ENCODE measurements at places on chromosomes 11 and 22.

GRCh38 chr11:134750619-134751018, 338.6 kb upstream of the B3GAT1 start:
- DNase-seq, result no peak

GRCh38 chr22:49960159-49961004, at the start of gene PIM3:
TSS of gene PIM3 (plus strand) at chr22:49960772. CDS start at chr22:49960948, 176 bp downstream.
- DNase-seq, result peak; percentile 97

DNA sequence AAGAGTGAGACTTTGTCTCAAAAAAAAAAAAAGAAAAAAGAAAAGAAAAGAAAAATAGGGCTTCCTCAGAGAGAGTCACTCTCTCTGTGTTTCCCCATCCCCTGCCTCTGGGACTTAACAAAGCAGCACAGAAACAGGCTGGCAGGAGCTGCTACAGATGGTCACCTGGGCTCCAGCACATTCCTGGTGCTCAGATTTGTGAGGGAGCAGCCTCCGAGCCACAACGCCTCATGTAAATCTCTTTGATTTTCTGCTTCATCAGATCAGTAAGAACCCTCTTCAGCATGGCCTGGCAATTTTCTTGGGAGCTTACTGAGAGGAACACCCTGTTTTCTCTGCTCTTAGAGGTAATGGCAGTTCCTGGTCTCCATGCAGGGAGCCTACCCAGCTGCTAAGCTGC, 15.2 kb upstream of the LDHA start:
- DNase-seq, result no peak

DNA sequence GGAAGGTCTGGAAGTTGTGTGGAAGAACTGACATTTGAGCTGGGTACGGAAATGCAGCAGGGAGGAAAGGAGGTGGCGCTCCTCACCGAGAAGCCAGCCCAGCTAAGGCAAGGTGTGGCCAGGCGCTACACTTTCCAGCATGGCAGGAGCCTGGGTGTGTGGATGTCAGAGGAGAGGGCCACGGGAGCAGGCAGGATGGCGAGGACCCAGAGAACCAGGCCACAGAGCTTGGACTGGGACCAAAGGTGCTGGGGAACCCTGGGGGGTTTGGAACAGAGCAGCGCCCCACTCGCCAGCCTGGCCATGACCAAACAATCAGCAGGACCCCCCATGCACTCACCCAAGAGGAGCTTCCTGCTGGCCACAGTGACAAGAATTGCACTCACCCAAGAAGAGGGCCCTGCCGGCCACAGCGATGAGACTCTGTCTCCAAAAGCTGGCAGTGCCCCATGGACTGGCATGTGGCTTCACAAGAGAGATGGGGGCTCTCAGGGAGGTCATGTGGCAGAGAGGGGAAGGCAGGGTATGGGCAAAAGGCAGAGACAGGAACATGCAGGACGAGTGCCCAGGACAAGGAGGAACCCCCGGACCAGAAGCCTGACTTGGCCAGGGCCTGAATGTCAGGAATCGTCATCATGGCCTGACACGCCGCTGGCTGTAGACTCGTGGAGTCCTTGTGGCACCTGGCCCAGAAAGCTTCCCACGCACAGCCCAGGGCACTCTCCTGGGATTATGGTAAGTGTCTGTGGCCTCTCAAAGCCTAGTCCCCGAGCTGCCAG, 45.4 kb downstream of the IGF2 start:
- DNase-seq, result peak; percentile 81

DNA sequence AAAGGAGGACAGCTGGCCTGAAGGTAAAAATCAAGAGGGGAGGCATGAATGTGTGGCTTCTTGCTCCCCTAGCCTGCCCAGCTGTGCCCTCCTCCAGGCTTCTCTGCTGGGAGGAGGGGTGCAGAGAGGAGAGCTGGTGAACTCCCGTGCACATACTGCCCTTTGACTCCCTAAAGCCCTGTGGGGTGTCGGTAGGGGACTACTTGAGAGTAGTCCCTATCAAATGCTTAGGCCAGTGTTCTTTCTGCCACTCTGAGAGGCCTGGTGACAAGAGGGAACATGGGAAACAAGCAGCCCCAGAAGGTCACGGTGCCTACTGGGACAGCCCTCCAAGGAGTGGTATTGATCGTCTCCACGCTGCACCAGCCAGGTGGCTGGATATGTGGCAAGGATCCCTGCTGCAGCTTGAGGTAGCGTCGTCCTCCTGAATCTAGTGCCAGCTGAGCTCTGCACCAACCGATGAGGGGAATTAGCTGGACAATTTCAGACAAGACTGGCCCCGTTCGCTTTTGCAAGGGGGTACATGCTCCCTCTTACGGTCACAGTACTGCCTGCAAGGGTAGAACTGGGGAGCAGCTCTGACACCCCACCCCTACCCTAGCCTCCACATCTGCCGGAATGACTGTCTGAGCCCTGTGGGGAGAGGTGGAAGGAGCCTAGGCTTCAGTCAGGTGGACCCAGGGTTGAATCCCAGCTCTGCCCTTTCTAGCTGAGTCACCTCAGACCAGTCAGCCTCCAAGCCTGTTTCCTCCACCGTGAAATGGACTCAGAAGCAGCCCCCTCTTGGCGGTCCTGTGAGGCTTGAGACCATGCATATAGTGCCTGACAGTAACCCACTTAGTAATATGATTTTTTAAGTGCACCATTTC, 17.1 kb upstream of the C11orf96 start:
- no peak for DNase-seq

DNA sequence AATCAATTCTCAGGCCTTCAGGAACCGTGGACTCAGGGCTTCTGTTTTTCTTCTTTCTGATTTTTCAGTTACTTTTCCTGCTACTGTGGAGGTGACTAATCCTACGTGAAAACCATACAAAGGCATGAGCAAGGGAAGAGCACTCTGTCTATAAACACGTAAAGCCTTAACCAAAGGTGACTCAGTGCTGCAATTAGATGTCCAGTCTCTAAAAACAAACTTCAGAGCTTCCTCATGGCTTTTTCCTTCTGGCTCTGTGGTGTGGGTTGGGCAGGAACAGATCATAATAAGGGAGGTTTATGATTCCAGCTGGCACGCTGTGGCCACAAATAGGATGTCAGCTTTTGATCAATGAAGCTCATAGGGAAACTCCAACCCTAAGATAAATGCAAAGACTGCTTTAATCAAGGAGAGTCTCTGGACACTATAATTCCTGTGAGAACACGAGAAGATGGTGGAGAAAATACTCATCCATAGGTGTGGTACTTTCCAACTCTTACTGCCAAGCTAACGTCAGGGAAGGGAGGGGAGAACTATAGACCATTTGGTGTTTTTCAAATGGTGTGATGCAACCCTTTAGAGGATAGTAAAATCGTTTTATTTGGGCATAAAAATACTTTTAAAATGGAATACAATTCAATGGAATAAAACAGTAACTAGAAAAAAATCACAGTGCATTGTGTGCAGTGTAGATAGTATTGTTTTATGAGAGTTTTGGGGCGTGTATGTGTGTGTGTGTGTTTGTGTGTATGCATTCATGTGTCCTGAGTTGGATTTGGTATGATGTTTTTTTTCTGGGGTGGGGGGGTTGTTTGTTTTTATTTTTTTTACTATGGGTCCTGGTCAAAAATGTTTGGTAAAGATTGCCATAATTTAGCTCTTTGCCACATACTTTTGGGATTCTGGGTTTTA, at the start of gene NXPE2:
Gene NXPE2, plus strand, starts transcription at position 403 of the 912 bp plus-strand sequence. Its CDS starts 49 bp downstream, at position 452.
- DNase-seq, result no peak

DNA sequence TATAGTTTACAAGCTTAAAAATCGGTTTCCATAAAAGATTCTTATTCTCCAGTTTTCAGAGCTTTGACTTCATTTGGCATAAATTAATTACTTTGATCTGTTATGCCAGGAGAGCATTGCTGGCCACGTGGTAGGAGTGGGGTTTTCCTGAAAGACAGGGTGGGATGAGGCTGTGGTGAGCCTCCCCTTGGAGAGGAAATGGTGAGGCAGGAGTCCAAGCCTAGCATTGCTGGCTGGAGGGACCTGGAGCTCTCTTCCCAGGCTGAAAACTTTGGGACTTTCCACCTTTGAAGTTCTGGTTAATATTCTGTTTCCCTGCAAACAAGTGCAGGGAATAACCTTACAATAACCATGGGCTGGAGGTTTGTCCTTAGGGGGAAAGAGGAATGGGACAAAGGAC, 21.1 kb upstream of the CSF2RB start:
- no peak for DNase-seq

DNA sequence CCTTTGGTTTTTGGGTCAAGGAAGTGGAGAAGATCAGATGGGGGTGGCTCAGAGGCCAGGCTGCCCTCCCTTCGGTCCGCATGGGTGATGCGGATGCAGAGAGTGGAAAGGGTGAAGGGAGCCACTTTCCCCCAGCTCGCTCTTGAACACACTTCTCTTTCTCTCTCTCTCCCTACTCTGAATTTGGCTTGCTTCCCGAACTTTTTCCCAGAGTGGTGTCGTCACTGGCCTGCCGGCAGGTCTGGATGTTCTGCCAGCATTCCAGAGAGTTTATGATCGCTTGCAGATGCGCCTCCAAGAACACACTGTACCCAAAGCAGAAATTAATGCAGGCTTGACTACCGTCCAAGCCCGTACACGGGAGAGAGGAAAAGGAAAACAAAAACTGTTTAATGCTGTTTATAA, 103.2 kb downstream of the ZBTB16 start:
- DNase-seq, result peak; percentile 88

DNA sequence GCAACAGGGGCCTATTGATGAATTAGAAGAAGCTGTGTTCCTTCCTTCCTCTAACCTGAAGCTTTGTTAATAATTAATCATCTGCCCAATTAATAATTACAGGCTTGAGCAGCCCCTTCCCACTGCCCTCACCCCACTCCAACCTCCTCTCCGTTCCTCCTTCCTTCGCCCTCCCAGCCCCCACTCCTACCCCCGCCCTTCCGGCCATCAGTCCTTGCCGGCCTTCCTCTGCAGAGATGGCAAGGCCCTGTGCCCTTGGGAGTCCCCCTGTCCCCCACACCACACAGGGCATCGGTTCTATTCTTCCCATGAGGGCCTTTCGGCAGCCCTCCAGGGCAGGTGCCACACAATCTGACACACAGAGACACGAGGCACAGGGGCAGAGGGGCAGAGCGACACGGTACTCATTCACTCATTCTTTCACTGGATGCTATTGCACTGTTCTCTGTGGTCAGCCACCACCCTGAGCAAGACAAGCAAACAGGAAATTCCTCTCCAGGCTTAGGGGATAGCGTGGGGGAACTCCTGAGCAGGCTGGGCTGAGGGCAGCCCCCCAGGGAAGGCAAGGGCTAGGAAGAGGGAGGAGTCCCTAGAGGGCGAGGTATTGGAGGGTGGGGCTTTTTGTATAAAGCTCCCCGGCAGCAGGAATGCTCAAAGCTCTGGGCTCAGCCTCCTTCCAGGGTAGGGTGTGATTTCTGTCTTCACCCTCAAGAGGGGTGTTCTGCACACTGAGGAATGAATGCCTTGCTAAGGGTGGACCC, 14.7 kb downstream of the MGAT3 start:
- DNase-seq, result no peak

GRCh38 chr11:61714316-61714715, 34.1 kb downstream of the DAGLA start:
- no peak for DNase-seq

GRCh38 chr22:38935023-38935422, 22.4 kb upstream of the APOBEC3A start:
- peak; percentile 84 for DNase-seq

DNA sequence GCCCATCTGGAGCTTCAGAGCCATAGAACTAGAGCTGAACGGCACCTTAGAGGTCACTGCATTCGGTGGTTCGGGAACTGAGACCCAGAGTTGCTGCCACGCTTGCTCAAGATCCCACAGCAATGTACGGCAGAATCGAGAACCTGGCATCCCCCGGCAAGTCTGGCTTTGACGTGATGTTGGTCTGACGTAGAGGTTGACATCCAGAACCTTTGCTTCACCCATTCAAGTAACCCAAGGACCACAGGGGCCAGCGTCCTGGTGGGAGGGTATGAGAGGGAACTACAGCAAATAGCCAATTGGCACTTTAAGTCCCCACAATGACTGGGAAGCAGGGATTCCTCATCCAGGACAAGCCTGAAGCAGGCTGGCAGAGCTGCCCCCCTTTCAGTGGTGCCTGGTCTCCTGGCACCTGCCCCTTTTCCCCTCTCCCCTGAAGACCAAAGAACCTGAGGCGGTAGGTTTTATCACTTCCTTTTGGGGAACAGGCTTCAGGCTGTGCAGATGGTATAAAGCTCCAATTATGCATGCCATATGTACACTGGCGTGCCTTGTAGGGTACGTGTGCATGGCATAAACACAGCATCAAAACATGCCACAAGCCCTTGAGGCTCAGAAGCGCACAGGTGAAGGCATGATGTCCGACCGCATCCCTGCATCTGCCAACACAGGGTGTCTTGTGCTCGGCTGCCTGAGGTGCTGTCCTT, 15.3 kb upstream of the TEF start:
- no peak for DNase-seq

GRCh38 chr22:50229370-50229769, 15.5 kb downstream of the TUBGCP6 start:
- DNase-seq, result peak; percentile 41

GRCh38 chr11:316891-317301, 3.1 kb downstream of the IFITM1 start:
- no peak for DNase-seq

DNA sequence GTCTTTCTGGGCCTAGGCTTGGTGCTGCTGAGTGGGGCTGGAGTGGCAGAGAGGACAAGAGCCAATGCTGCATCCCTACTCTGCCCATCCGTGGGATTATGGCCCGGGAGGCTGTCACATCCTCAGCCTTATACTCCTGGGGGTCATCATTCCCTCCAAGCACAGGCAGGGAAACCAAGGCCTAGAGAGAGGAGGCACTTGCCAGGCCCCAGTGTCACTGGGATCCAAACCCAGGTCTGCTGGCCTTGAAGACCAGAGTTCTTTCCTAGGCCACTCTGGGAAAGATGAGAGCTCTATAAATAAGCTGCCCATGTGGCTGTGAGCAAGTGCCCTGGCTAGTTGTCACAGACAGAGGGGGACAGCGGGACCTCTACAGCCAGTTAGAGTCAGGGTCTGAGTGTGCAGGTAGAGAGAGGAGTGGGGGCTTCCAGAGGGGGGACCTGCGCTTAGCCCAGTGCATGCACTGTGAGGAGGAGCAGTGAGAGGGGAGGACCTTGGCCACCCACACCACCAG, 4.8 kb downstream of the RELT start:
- DNase-seq, result no peak

DNA sequence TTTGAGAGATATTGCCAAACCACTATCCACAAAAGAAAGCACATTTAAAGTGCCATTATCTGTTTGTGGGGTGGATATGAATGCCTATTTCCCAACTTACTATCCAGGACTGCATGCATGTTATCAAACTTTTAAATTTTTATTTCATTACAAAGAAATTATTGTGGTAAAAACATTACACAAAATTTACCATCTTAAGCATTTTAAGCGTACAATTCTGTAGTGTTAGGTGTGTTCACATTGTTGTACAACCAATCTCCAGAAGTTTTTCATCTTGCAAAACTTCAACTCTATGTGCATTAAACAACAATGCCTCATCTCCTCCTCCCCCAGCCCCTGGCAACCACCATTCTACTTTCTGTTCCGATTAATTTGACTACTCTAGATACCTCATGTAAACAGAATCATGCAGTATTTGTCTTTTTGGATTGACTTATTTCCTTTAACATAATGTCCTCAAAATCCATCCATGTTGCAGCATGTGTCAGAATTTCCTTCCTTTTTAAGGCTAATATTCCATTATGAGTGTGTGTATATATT, 17.6 kb upstream of the CD44 start:
- no peak for DNase-seq

GRCh38 chr22:17460895-17461294, 91.6 kb downstream of the CECR2 start:
- DNase-seq, result no peak

- DNase-seq, result no peak
These were observed 12.1 kb downstream of the C11orf97 start for GRCh38 chr11:94524341-94524740.
